ENCODE measurements at places on chromosomes 1 and 21.

DNA sequence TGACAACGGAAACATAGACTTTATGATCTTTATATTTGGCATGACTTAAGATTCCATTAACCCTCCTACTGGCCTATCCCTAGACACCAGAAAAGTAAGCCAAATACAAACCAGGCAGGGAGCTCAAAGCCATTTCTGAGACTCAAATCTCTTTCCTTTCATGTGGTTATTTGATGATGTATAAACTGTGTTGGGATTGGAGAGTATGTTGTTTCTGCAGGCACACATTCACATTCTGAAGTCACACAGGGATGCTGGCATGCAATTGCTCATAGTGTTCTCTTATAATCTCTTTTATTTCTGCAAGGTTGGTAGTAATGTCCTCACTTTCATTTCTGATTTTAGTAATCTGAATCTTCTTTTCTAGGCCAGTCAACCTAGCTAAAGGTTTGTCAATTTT is 5.8 kb downstream of the ZMYND12 start:
- DNase-seq, result no peak

- DNase-seq, result no peak
These were observed 60.2 kb downstream of the PACC1 start for GRCh38 chr1:212354464-212354863.

GRCh38 chr1:107419003-107419402 is 278.2 kb downstream of the NTNG1 start:
- no peak for DNase-seq

DNA sequence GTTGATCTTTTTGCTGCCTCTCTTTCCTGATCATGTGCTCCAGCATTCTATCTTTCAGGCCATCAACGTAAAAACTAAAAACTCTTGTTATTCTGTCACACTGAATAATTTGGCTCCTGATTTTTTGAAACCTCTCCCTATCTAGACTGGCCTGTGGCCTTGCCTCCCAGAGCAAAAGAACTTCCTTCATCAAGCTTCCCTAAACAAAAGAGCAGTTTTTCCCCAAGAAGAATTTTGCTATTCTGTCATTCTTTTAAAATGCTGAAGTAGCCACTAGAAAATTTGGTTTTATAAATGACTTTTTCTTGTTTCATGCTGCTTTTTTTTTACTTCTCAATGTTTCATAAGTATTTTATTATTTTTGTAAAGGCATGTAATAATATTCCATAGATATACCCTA is 37.1 kb upstream of the CR2 start:
- no peak for DNase-seq

GRCh38 chr1:61130338-61131000 is 48.1 kb downstream of the NFIA start:
- DNase-seq, result no peak

- no peak for DNase-seq
These were observed 681.2 kb downstream of the PLPP3 start for GRCh38 chr1:55898181-55898580.

DNA sequence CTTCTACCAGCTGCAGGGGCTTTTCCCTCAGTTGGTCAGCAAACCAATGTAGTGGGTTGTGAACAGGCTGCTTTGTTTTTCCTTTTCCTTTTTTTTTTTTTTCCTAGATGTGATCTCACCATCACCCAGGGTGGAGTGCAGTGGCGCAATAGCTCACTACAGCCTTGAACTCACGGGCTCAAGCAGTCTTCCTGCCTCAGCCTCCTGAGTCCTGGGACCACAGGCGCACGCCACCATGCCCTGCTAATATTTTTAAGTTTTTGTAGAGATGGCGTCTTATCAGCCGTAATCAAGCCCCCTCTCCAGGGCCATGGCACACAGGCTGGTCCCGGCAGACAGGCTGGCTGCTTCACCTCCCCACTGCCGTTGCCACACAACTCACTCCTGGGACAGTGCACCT is 3.4 kb upstream of the TRIM11 start:
- no peak for DNase-seq

- no peak for DNase-seq
These were observed at the start of gene CASQ2 for GRCh38 chr1:115768549-115768948. TSS of gene CASQ2 (minus strand) at chr1:115768714. CDS start at chr1:115768541, 173 bp downstream.

DNA sequence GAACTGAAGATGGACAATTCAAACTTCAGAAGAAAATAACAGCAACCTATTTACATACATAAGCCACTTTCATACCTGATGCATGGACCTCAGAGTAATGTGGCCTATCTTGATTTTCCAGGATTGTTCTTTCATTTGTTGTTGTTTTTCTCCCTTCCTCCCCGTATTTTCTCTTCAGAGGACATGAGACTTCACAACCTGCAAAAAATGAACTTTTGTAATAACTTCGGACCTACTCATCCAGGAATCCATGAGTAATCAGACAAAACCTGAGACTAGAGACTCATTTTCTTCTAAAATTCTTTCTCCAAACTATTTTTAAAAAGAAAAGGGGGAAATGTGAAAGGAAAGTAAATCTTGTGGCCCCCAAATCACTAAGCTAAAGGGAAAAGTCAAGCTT is 17.6 kb upstream of the PLA2G5 start:
- no peak for DNase-seq

DNA sequence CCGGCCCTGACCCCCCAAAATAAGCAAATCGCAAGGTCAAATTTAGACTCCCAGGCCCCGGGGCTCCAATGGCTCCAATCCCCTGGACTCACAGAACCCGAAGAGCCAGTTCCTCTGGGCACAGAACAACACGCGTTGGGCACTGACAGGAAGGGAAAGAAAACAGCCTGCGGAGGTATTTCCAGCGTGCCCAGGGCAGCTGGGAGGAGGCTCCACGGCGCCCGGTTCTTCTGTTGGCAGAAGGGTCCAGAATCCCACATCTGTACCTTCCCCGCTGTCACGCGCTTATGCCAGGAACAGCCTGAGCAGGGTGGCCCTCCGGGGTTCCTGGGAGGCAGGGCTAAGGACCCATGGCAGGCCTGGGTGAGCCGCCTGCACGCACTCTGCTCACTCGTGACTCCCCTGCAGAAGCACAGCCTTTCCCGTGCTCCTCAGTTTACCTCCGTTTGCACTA is 85.5 kb downstream of the RIPK4 start:
- no peak for DNase-seq

DNA sequence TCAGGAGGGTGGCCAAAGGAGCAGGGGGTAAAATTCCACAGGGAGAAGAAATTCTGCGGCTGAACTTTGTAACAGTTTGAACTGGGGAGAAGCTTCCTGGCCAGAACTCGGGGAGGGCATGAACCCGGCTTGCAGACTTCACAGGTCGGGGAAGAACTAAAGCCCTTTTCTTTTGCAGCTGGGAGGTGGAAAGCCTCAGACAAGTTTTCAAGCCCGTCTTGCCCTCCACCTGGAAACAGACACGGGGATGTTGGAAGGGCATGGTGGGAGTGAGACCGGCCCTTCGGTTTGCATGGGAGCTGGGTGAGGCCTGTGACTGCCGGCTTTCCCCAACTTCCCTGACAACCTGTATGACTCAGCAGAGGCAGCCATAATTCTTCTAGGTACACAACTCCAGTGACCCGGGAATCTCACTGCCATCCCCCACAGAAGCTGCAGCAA is 11.3 kb downstream of the THEM4 start:
- DNase-seq, result no peak

DNA sequence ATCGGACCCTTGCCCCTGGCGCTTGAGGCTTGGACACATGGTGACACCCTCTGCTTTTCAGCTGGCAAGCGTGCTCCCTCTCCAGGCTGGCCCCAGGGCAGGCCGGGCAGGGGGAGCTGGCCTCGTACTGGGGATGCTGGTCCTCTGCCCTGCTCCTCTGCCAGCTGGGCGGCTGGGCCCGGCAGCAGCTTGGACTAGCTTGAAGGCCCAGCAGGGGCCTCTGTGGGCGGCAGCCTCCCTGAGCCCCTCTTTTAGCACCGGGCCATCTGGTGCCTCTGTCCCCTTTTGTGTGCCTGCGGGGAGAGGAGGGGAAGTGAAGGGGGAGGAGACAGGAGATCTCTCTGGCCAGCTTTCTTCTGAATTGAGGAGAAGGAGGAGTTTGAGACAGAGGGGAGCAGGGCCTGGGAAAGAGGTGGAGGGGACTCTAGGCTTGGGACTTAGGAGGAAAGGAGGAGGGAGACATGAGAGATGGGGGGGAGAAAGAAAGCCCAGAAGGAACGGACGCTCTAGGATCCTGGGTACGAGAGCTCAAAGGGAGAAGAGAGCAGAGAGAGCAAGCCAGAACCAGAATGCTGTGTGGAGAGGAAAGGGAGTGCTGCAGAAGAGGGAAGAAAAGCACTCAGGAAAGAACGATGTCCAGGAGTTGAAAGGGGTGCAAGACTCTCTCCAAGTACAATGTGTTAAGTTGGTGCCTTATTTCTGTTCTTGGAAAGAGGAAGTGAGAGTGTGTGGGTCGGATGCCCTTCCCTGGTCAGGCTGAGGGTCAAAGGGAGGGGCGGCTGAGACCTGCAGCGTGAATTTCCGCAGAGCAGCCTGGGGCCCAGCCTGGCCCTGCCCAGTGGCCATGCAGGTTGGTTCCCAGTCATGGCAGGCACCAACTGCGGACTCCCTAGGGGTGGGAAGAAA is 40.3 kb downstream of the IER5 start:
- DNase-seq, result no peak

- no peak for DNase-seq
These were observed 790 bp upstream of the TSNAX start for GRCh38 chr1:231527586-231528171.

- DNase-seq, result no peak
These were observed 78.8 kb downstream of the MRPL39 start for GRCh38 chr21:25528515-25528914.

- no peak for DNase-seq
These were observed 57.7 kb downstream of the PRDM2 start for GRCh38 chr1:13757693-13758092.

DNA sequence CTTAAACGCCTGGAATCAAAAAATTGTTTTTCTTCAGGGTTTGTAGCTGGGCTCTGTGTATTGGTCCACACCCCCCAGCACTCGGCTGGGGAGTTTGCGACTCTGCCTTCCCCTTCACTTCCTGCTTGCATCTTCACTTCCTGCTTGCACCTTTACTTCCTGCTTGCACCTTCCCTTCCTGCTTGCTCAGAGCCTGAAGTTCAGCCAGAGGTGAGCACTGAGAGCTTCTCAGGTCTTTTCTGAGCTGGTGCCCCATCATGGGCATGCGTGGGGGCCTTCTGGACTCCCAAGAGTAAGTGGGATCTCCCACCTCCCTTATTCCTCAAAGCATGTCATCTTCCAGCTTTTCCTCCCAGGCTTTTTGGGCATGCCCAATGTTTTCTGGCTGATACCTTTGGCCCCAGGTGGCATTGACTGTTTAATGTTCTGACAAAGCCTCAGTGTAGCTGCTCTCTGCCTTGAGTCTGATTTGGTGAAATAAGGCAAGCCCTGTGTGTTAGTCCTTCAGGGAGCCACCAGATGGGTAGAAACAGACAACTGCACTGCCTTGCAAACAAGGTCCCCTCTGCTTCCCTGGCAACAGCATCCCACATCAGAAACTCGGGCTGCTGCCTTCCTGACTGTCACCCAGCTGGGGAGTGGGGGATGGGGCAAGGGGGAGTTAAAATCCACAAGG is 3.5 kb downstream of the KRTAP10-2 start:
- DNase-seq, result no peak

- no peak for DNase-seq
These were observed 414.2 kb downstream of the PTPRU start for GRCh38 chr1:29650476-29650875.

- no peak for DNase-seq
These were observed 70.8 kb upstream of the LBR start for GRCh38 chr1:225498549-225499136.

- DNase-seq, result no peak
These were observed 243.0 kb upstream of the RUNX1 start for GRCh38 chr21:35291973-35292627.

DNA sequence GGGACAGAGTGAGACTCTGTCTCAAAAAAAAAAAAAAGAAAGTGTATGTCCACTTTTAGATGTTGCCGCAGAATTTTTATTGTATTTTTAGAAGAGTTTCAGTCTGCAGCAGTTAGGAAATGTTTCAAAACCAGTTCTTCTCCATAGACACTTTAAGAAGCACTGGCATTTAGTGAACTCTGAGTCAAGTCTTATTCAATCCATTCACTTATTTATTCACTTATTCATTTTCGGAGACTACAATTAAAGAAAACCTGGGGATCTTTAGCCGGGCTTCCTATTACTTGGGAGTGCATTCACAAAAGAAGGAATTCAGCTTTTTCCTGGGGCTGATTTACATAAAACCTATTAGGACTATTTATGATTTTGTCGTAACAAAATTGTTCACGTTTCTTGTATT is 12.3 kb downstream of the RCAN3 start:
- no peak for DNase-seq

DNA sequence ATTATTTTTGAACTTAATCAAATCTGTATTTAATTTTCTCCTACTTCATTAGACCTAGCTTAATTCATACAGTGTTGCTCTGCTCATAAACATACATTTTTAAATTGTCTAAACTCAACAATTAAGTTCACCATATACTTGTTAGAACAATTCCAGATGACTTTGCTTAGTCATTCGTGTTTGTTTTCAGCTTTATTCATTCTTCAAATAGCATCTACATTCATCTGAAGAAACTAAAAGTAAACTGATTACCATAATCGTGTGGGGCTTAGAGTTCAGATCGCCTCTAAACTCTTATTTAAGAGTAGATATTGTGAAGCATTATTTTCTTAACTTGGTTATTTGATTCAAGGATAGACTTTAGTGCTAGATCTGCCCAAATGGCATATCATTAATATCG is 34.4 kb downstream of the KLHL20 start:
- DNase-seq, result no peak

DNA sequence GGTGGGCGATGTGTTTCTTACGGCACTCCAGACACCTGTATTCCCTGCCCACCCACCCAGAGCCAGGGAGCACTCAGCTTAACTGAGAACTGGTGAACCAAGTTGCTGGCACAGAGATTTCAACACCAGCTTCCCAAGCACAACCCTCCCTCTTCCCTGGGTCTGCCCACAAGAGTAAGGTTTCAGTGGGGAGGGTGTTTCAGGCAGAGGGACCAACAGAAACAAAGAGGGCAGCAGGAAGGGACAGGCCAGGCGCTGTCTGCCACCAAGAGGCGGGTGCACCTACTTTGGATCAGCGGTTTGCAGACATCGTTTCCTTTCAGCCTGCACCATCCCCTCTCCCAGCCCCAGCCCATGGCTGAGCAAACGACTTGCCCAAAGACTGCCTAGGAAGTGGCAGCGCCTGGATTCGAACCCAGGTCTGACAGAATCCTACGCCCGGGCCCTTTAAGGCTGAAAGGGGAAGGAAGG is 21.9 kb upstream of the ALDH4A1 start:
- no peak for DNase-seq

DNA sequence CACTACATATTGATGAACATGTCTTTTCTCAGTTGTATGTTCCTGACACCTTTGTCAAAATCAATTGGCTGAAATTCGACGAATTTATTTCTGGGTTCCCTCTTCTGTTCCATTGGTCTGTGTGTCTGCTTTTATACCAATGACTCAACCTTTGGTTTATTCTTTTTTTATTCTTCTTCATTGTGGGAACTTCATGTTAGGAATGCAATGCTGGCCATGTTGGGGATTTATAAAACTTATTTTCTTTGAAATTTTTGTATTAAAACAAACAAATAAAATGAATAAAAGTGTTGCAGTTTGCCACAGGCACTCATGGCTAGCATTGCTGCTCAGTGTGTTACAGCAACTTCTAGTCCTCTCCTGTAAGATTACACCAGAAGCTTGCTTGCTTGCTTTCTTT is 287.8 kb downstream of the DUSP10 start:
- DNase-seq, result no peak

GRCh38 chr1:18996548-18997177 is 40.2 kb upstream of the IFFO2 start:
- DNase-seq, result no peak

GRCh38 chr21:36261459-36261858 is 58.5 kb upstream of the MORC3 start:
- DNase-seq, result no peak

GRCh38 chr1:67853704-67854103 is 20.4 kb upstream of the GNG12 start:
- no peak for DNase-seq

Measured in right renal cortex interstitium (tissue), 3 donors.